ENCODE measurements at places on chromosomes 7 and 10.

DNA sequence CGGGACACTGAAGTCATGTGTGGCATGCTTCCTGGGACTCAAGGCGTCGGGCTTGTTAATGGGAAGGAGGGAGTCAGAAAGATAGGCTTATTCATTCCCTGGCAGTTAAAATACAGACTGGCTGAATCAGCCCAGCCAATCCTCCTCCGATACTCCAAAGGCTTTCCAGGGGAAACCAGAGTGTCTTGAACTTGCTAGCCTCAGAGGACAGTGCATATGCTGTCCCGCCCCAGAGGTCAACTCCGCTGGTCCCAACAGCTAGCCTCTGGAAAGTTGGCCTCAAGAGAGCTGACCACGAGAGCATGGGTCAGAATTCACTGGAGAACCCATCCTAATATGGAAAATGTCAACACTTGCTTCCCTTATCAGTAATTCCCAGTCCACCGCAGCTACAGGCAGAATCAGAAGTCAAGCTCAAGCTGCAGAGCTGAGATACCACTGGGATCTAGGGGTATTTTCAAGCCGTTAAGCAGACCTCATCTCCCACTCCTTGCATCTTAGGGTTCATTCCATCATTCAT lies 43.0 kb downstream of the ELMO1 start:
- no peak for DNase-seq

- DNase-seq, result no peak
Observed at GRCh38 chr10:69363666-69364065, 53.1 kb downstream of the TACR2 start.

DNA sequence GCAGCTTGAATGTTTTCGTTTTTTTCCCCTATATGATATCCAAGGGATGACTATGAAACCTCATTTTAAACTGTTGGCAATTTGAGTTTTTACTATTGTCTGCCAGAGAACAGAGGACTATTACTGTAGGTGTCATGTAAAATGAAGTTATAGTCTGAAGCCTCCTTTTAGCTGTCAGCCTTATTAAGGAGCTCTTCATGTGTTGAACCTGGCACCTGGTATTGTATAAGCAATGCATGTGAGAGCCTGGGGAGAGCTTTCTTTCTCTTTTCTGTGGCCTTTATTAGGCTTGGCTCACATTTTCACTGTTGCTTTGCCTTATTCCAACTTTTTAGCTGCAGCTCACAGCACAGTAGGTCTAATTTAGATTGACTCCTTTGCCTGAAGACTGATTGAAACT lies 119.1 kb upstream of the FOXP2 start:
- DNase-seq, result no peak

DNA sequence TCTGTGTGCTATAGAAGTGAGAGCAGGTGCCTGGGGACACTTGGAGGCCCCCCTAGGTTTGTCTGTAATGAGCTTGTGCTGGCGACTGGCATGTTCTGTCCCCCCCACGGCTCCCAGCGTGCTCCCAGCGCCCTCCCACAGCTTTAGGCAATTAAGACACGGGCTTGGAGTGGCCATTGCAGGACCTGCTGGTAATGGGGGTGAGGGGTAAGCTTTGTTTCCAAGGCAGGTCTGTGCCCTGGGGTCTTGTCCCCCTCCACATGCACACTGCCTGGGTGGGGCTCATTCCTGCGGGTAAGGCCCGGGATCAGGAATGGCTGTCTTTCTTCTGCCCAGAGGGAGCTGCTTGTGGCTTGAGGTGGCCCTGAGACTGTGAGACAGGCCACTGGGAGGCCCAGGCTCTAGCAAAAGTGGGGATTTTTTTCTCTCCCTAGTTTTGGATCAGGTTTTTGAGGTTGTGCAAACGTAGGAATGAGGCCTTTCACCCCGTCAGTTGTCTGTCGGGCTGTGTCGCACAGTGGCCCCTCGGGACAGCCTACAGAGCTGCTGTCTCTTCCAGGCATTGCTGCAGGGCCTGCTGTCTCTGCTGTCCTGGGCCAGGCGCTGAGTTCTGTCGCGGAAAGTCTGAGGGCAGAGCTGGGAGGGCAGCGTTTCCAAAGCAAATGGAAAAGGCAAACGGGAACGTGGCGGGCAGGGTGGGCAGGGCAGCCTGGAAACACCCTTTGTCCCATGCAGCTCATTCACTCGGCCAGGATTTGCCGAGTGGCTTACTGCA lies 107.4 kb downstream of the LHPP start:
- no peak for DNase-seq

GRCh38 chr10:27620430-27621397 lies 116.6 kb downstream of the RAB18 start:
- DNase-seq, result no peak

DNA sequence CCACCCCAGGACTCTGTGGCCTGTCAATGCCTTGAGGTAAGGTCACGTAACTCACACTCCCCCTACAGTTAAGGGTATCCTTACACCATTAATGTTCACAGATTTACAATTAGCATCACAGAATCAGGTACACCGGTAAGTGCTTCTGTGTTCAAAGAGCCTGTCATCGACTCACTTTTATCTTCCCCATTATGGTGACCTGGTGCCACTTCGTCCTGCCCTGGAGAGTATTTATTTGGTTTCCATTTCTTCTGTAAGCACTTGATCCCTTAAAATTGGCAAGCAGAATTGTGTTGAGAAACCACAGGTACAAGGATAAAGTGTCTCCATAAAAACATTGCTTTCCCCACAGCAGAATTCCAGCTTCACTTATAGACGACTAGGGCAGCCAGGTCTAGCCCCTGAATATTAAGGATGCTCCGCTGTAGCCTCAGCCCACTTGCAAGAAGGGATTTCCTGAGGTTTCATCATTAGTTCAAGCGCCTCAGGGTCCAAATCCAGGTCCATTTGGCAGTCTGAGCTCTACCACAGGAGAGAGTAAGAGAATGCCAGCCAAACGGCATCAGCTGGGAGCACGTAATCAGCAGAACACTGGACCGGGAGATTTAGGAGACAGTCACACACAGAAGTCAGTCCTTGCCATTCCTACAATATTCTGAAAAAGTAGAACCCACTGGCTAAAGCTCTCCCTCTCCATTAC lies 10.1 kb downstream of the ATXN7L1 start:
- no peak for DNase-seq

- DNase-seq, result no peak
Observed at GRCh38 chr7:81299711-81300110, 380.9 kb upstream of the SEMA3C start.

All from cerebellar cortex (tissue), 1 donor.